ENCODE measurements at places on chromosomes 6 and 20.

- no peak for DNase-seq
Measured at GRCh38 chr6:156057869-156058268, 602.2 kb upstream of the NOX3 start.

DNA sequence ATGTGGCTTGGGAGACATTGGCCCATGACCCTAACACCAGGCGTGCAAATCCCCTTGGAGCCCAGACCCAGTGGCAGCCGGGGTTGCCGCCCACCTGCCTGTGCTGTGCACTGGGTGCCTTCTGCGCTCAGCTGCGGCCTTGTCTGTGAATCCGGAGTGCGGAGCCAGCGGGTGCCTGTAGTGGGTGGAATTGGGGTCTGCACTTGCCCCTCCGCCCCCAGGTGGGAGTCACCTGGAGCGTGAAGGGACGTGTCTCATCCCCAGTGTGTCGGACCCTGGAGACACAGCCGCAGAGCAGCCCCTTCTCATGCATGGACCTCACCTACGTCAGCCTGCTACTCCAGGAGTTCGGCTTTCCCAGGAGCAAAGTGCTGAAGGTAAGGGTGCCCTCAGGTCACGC, 22.9 kb upstream of the PYGB start:
- no peak for DNase-seq

- no peak for DNase-seq
Measured at GRCh38 chr20:43137160-43137559, 52.5 kb downstream of the PTPRT start.

DNA sequence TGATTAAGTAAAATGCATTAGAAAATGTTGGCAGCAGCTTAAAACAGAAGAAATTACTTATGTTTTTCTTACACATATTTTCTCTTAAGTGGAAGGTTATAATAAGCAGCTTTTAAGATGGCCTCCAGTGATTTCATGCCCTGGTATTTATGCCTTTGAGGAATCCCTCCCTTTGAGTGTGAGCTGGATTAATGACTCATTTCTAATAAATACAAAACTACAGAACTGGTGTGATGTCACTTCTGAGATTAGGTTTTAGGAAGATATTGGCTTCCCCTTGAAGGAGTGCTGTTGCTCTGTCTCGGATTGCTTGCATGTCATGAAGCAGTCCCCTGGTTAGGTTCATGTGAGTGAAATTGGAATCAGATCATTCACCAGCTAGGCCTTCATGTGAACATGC, 143.2 kb upstream of the EPHA7 start:
- no peak for DNase-seq

GRCh38 chr6:132179955-132180354, 221.3 kb downstream of the MOXD1 start:
- DNase-seq: no peak

- DNase-seq: no peak
Measured at GRCh38 chr20:45037050-45037449, 63.9 kb downstream of the KCNS1 start.

GRCh38 chr6:40569162-40569910, 17.8 kb downstream of the LRFN2 start:
- DNase-seq: no peak

DNA sequence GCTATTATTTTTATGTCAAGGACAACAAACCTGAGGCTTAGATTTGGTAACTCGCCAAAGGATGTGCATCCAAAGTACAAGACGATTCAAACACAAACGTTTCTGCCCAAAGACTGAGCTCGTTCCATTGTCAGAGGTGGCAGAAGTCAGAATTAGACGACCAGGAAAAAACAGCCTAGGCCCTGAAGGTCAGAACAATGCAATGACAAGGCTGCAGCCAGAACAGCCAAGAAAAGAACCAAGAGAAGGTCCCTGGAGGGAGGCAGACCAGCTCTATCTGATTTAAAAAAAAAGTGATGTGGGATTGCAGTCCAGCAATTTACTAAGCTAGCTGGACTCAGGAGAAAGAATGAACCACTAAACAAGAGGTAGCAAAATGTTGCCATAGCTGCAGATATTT, 54.2 kb downstream of the NCOA7 start:
- DNase-seq: no peak

- no peak for DNase-seq
Measured at GRCh38 chr6:44624936-44625573, 237.5 kb downstream of the CDC5L start.

DNA sequence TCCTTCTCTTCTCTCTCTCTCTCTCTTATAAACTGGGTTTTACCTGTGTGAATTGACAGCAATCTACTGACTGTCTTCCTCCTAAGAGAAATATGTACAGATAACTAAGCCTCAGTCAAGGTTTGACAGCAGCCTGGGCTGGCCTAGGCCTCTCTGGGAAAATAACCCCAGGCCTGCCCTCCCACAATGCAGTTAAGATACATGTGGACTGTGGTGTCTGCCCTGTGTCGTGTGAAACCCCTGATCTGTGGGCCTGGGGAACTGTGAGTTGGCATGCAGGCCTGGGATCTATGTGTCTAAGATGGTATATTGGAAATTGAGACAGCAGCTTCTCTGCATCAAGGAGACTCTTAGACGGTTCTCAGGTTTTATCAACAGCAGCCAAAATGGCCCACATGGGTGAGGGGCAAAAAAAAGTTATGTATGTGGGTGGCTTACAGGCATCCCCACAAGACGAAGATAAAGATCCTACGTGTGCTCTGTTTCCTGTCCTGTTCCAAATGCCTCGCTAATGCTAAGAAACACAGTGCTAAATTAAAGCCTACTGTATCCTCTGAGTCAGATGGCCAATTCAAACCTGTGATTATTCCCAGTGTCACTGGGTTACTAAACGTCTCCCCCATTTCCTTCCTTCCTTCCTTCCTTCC, 19.0 kb downstream of the LRFN2 start:
- DNase-seq: no peak

DNA sequence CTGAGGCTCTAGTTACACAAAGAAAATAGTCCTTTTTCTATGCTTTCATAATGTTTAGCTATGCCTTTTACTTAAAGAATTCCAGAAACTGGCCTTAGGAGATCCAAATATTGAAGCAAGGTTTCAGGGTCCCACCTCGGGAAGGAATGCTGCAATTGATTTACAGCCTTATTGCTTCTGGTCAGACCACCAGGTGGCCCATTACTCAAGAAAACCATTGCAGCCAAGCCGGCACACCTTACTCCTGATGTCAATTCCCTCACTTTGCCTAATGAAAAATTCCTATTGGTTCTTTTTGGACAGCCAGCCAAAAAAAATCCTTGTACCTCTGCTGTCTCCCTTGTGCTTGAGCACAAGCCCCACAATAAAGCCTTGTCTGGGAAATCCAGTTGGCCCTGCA, 173.9 kb downstream of the LMBRD1 start:
- no peak for DNase-seq

DNA sequence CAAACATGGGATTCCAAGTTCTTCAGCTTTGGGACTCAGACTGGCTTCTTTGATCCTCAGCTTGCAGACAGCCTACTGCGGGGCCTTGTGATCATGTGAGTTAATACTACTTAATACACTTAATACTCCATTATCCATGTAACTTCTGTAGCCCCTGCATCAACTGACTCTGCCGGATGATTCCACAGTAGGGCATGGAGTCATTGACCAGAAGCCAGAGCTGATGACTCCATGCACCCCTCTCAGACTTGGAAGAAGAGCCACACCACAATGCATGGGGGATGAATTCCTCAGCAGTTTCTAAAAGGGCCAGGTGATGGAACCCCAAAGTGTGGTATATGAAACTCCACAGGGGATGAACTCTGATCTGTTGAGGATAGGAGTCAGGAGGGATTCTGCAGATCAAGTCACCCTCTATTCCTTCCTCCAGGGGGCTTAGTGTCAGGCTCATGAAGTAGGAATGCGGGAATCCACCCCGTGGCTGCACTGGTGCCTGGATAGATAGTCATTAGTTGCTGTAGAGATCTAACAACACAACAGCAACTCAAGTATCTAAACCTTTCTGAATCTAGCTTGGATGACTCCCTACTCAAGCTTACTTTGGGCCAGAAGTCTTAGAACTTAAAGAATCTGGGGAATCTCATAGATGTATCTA, 70.2 kb downstream of the GPR6 start:
- no peak for DNase-seq

DNA sequence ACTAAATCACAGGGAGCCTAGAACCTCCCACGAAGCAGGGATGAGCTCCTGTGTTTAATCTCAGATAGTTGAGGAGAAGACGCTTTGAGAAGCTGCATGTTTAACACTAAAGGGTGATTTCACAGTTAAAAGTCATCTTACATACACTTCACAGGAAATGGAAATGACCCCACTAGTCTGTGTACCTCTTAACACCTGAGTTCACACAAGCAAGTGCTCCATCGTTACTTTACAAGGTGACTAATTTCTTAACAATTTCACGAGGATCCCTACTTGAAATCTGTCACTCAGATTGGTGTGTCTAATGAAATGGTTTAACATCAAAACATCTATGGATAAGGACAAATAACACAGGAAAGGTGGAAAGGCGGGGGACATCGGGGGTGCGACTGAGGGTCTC, 93.8 kb upstream of the RPS6KA2 start:
- DNase-seq: no peak

DNA sequence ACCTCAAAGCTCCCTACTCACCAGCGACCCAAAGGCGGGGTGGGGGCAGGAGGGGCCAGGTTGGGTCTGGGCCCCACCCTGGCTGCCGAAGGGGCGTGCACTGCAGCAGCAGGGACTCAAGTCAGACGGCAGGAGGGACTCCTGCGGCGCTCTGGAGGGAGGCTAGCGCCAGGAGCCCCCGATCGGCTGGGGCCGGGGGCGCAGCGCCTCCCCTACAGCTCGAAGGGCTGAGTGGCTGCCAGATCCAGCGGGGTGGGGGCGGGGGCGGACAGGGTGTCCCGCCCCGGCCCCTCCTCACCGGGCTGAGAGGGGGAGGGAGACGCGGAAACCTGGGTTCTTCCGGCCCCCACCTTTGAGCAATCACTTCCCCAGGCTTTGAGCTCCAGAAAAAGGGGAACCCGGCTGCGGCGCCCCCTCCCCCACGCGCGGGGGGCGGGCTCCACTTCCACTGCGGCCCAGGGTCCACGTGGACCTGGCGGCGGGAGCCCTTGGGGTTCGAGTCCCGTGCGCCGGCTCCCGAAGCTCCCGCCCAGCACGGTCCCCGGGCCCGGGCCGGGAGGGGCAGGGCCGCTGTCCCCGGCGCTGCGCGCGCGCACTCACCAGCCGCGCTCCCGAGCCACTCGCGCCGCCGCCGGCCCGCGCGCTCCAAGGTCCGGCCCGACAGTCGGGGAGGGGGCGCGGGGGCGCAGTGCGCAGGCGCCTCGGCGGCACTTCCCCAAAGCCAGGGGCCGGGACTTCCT, at the start of gene RGS19:
TSS of gene RGS19 (minus strand) at position 246 of the 740 bp plus-strand sequence. CDS start 2,632 bp downstream, outside the sequence.
- peak; percentile 85 for DNase-seq

GRCh38 chr6:143784316-143784715, 58.8 kb upstream of the LTV1 start:
- no peak for DNase-seq

DNA sequence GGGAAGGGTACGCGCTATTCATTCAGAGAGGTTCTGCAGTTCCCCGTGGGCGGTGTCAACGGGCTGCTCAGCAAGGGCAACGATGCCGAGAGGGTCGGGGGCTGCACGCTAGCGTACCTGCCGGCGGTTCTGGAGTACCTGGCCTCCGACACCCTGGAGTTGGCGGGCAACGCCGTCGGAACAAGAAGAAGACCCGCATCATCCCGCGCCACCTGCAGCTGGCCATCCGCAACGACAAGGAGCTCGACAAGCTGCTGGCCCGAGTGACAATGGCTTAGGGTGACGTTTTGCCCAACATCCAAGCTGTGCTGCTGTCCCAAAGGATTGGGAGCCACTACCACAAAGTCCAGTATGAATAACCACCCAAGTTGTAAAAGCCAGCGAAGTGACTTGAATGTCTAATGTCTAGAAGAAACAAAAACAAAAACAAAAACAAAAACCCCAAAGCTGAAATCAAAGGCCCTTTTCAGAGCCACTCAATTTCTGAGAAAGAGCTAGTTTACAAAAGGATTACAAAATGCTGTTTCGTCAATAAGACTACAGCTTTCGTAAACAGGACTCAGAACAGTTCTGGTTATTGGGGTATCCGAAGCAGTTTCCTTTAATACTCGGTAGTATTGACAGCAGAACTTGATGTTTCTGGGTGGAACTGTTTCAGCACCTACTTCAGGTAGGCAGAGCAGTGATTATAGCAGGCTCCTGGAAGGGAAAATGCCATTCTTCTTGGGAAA, 21.9 kb upstream of the SLC17A4 start:
- DNase-seq: no peak

DNA sequence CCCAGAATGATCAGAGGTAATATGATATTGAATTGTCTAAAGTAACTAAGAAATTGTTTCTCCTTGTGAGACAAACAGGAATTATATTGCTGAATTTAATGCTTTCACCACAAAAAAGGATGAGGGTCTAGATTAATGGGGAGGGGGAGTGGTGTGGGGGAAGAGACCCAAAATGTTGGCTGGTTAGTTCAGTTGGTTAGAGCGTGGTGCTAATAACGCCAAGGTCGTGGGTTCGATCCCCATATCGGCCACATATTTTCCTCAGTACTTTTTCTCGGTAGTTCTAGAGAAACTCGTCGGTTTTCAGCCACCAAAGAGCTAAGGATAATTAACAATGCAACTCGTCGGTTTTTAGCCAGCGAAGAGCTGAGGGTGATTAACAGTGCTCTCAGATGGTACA, 26.3 kb downstream of the PRSS16 start:
- no peak for DNase-seq

- DNase-seq: peak; percentile 78
Measured at GRCh38 chr6:159134701-159135364, 34.4 kb upstream of the FNDC1 start.

- DNase-seq: no peak
Measured at GRCh38 chr6:168045141-168045691, 33.8 kb downstream of the FRMD1 start.

DNA sequence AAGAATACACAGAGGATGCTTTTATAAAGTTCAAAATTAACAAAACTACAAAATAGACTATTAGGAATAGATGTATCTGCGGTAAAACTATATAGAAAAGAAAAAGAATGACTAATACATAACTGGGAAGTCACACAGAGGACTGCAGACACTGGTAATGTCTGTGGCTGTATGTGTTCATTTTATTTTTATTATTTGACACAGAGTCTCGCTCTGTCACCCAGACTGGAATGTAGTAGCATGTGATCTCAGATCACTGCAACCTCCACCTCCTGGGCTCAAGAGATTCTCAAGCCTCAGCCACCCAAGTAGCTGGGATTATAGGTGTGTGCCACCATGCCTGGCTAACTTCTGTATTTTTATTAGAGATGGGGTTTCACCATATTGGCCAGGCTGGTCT, 38.9 kb downstream of the ESF1 start:
- no peak for DNase-seq

DNA sequence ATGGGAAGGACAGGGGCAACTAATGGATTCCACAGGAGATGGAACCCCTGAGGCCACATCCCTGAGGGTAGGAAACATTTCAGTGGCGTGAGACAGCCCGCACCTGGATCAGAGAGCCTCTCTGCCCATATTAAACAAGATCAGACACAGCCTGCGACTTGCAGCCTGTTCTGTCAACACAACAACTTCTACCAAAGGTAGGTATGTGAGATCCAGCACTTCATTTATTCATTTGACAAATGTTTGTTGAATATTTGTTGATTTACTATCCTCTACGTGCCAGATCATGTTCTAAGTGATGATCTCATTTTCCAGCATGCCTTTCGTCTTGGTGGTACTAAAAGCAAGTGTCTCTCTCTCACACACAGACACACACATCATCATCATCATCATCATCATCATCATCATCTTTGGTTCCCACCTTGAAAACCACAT, 43.2 kb upstream of the NT5E start:
- DNase-seq: no peak

- no peak for DNase-seq
Measured at GRCh38 chr6:51273228-51273961, 454.7 kb downstream of the TFAP2B start.

GRCh38 chr20:3330046-3330741, 77.3 kb downstream of the DNAAF9 start:
- DNase-seq: no peak
